ENCODE measurements at places on chromosomes 3 and 15.

GRCh38 chr15:33778852-33779251 lies 189.4 kb upstream of the CHRM5 start:
- no peak for DNase-seq

GRCh38 chr3:197882586-197882985 lies 67.4 kb upstream of the RPL35A start:
- DNase-seq, result no peak

- no peak for DNase-seq
Measured at GRCh38 chr3:22960105-22960984, 242.8 kb upstream of the UBE2E2 start.

GRCh38 chr3:45104715-45105711 lies 41.2 kb downstream of the CDCP1 start:
- DNase-seq, result no peak

DNA sequence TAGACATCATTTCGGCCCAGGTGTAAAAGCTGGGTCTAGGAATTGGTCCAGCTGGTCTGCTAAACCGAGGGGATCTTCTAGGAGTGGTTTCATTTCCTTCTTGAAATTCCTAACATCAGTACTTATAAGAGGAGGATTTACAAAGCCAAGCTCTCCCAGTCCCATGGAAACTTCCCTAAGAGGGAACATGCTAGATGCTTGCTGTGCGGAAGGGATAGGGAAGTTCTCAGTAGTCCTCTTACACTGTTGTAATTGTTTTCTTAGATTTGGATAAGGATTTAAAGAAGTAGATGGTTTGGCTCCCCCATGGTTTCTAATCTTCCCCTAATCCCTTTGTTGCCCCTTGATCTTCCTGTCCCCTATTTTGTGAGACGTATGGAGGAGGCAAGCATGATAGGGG lies 89.7 kb upstream of the XCR1 start:
- DNase-seq, result no peak

DNA sequence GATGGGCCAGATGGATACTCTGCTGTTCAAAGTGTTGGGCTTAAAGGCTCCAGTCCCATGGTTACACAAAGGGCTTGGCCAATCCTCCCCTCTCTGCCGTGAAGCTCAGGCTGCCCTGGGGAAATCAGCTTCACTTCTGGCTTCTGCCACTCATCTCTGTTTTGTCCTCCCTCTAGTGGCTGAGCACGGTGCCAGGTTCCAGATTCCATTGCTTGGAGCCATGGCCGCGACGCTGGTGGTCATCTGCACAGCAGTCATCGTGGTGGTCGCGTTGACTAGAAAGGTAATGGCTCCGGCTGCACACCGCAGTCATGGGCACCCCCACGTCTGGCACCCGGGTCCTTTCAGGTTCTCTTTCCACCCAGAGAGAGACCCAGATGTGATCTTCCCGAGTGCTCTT lies 5.6 kb downstream of the TIGIT start:
- DNase-seq, result no peak

GRCh38 chr15:83692746-83693581 lies 39.0 kb downstream of the ADAMTSL3 start:
- no peak for DNase-seq

- DNase-seq, result no peak
Measured at GRCh38 chr3:185065059-185065458, 87.8 kb downstream of the C3orf70 start.

GRCh38 chr3:197599089-197599765 lies 43.5 kb upstream of the BDH1 start:
- DNase-seq, result peak; percentile 83

DNA sequence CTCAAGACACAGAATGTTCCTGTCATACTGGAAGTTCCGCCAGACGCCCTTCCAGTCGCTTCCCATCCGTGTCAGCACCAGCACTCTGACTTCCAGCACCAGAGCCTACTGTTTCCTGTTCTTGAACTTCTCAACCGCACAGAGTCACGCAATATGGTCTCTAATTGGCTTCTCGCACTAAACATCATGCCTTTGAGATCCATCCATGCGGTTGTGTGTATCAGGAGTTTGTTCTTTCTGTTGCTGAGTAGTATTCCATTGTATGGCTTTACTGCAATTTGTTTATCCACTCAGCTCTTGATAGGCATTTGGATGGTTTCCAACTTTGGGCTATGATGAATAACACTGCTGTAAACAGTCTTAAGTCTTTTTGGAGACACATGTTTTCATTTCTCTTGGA lies 112.1 kb downstream of the LRRK1 start:
- DNase-seq, result no peak

DNA sequence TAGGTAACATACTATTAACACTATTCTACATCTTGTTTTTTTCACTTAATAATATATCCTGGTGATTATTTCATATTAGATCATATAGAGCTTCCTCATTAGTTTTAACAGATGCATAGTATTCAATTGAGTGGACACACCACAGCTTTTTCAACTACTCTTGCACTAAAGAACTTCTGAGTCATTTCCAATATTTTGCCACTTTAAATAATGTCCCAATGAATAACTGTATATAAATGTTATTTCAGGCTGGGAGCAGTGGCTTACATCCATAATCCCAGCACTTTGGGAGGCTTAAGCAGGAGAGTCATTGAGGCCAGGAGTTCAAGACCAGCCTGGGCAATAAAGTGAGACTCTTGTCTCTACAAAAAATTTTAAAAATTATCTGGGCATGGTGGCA lies 26.9 kb downstream of the MAP1A start:
- DNase-seq, result no peak

- DNase-seq, result no peak
Measured at GRCh38 chr3:13209634-13209997, 136.4 kb upstream of the IQSEC1 start.

DNA sequence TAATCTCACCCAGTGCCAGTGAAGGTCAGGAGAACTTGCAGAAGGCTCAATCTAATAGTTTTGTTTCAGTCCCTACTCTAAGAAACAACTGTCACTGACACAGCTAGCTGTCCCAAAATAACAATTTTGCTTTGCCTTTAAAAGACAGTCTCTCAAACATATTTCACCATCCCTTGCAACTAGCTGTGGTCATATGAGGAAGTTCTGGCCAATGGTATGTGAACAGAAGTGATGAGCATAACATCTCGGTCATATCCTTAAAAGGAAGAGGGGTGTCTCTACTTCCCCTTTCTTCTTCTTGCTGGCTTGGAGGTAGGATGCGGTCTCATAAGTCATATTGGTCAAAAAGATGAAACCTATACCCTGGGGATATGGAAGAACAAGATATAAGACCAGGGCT lies 198.1 kb downstream of the NEK10 start:
- no peak for DNase-seq

DNA sequence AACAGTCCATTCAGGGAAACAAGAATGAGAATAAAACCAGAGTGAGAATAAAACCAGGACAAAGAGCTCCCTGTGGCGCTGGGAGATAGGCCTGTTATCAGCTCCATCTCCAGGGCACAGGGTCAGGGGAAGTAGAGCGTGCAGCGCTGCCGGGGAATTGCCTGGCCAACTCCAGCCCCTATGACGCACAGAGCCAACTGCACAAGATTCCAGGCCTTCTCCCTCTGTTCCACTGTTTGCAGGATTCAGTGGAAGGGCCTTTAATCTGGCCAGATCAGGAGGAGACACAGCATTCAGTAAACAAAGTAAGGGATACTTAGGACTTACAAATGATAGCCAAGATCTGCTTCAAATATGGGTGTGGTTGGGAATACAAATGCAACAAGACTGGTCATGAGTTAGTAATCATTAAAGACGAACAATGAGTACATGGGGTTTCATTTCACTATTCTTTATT lies 49.4 kb downstream of the ITGB5 start:
- no peak for DNase-seq

DNA sequence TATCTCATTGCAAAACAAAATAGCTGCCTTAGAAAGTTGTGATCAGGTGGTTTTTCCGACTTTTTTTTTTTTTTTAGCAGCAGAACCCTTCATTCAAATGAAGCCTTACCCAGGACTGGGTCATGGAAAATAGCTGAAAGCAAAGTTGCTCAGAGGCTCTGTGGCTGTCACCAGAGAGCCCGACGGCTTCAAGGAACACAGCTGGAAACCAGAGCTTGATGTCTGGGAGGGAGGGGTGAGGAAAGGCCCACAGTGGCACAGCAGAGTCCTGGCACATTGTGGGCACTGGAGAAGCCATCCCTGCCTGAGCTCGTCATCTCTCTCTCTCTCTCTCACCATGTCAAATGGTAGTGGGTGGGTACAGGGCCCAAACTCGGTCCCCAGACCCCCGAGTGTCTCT lies 77.5 kb downstream of the RPN1 start:
- DNase-seq, result no peak

- no peak for DNase-seq
Measured at GRCh38 chr3:55974421-55975165, 487.5 kb upstream of the WNT5A start.

GRCh38 chr3:25872200-25872877 lies 82.4 kb downstream of the OXSM start:
- DNase-seq, result no peak

DNA sequence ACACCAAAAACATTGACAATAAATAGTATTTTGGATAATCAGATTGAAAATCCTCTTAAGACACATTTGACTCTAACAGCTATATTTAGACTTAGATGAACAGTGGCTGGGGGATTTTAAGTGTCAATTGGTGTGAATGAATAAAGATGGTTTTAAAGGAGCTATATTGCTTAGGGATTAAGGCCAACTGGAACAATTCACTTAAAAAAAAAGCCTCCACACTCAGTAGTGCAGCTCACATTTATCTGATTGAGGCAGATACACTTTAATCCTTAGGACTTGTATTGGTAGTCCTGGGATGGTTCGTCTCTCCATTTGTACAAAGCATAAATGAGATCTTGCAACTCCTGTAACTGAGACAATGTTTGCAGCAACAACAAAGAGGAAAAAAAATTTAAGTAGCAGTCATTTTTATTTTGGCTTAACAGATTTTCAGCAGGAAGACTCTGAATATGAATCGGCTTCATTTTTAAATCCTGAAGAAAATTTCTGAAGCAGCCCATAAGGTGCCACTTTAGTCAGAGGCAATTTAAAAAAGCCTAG lies 112.0 kb downstream of the UACA start:
- DNase-seq, result no peak

DNA sequence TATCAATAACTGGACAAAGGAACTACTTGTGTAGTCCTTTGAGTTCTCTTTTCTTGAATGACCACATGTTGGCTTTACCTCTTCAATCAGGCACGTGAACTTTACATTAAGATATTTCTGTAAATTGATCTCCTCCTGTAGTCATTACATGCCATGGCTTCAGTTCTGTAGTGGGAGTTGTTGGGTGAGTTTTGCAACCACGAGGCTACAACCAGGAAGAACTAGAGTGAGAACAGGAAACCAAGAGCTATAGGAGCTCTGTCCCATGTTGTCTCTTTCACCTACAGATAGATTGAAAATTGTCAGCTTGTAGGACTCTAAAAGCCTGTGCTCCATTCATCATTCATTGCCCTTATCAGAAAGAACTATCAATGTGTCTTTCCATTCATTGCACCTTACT lies 2.0 kb downstream of the RSRC1 start:
- no peak for DNase-seq

DNA sequence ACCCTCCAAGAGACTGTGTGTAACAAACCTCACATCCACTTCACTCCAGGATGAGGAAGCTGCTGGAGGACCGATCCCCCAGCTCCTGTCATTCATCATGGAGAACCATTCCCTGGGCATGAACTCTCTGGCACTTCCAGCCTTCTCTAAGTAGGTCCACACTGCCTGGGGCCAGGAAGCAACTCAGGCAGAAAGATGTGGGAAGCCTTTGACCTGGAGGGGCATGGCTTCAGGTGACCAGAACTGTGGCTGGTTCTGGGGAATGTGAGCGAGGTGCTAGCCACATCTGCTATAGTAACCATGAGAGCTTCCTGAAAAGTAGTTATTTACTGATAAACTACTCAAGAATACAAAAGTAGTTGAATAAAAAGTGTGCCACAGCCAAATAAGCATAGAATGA lies 173.7 kb upstream of the CTDSPL start:
- DNase-seq, result no peak

GRCh38 chr3:115347737-115348136 lies 200.6 kb upstream of the ZBTB20 start:
- no peak for DNase-seq

DNA sequence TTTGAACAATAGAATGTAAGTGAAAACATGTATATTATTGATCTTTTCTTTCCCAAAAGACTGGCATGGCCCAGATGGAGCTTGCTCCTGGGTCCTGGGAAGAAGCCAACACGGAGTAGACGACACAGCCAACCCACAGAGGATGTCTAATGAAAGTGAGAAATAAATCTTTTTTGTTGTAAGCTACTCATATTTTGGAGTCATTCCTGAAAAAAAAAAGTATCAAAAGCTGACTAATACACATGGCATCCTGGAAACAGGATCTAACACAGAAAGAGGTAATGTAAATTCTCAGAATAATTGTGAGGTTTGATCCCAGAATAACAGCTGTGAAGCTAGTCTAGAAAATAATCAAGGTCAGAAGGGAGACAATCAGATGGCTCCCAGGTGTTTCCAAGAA lies 12.6 kb upstream of the FRMD5 start:
- DNase-seq, result no peak

- no peak for DNase-seq
Measured at GRCh38 chr3:177928172-177928873, 607.9 kb upstream of the KCNMB2 start.

DNA sequence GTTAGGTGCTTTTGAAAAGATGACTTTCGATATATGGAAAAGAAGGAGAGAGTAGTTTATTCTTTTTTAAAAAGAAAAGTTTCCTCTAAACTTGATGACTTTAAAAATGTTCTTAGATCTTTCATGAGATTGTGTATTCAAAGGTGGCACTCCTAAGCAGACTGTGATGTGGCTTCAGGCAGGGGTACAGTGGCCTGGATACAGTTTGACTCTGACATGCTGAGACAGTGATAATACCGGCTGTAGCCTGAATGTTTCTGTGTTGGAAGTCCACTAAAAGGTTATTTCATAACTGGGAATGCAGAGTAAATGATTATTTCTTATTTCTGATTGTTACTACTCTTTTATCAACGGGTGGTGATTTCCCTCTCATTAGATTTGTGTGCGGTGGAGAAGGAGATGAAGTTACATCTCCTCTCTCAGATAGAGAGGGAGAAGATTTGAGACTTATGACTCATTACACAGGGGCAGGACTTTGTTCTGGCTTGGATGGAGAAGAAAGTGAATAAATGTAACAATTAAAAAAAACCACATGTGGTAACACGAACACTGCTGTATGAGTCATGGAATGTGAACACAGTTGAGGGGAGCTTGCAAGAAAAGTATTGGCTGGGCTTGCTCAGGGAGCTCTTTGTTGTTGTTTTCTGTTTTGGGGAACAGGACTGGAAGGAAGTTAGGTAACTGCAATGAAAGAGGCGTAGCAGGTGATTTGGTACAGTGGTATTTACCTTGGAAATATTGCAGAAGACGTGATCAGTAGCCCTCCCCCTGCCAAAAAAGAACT lies 21.6 kb downstream of the SPTSSB start:
- DNase-seq, result no peak

All from dorsolateral prefrontal cortex (tissue), 122 donors.